ENCODE measurements at places on chromosomes 6 and 20.

DNA sequence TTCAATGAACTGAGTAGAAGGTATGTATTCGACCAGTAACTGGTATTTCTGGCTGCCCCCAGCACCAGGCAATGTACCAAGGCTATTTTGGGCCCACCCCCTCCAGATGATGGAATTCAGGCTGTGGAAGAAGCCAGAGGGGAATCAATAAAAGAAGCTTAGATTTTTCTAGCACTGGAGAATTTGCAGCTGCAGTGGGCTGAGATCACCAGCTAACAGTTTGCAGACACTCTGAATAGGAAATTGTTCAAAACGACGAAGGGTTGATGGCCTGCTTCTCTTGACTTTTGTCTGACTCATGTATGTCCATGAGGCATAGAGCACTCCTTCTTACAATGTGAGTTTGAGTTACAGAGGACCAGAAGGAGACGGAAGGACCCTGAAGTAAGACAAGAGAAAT lies 32.4 kb upstream of the FBXO9 start:
- no peak for DNase-seq

DNA sequence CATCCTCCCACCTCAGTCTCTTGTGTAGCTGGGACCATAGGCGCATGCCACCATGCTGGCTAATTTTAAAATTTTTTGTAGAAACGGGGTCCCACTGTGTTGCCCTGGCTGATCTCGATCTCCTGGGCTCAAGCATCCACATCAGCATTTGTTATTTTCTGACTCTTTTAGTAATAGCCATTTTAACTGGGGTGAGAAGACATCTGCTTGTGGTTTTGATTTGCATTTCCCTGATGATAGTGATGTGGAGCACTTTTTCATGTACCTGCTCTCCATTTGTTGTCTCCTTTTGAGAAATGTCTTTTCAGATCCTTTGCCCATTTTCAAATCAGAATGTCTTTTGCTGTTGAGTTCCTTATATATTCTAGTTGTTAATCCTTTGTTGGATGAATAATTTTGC lies 22.2 kb upstream of the TULP4 start:
- DNase-seq, result no peak

GRCh38 chr6:157203764-157204163 lies 119.6 kb downstream of the TMEM242 start:
- DNase-seq, result no peak

DNA sequence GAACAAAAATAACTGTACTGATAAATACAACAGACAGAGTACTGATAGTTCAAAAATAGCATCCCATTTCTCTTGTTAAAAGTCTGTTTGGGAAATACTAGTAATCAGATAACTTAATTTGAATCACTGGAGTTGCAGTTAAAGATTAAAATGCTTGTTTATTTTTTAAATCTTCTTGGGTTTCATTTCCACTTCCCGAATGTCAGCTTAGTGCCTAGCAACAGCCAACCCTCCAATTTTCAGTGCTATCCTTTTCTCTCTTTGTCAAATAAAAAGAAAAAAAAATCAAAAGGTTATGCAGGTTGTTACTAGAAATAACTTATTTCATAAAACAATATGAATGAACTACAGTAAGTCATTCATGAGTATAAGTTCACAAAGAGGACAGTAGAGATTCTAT lies 257.7 kb upstream of the STXBP5 start:
- DNase-seq, result no peak

- no peak for DNase-seq
Measured at GRCh38 chr20:43949741-43950618, 35.3 kb downstream of the TOX2 start.

DNA sequence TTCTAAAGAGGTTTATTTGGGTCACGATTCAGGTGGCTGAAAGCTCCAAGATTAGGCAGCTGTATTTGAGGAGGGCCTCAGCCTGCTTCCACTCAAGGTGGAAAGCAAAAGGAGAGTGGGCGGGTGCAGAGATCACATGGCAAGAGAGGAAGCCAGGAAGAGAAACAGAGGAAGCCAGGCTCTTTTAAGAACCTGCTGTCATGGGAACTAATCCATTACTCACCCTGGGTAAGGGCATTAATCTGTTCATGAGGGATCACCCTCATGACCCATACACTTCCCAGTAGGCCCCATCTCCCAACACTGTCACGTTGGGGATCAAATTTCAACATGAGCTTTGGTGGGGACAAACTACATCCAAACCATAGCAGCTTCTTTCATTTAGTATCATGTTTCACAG lies 53.9 kb downstream of the DHX35 start:
- no peak for DNase-seq

DNA sequence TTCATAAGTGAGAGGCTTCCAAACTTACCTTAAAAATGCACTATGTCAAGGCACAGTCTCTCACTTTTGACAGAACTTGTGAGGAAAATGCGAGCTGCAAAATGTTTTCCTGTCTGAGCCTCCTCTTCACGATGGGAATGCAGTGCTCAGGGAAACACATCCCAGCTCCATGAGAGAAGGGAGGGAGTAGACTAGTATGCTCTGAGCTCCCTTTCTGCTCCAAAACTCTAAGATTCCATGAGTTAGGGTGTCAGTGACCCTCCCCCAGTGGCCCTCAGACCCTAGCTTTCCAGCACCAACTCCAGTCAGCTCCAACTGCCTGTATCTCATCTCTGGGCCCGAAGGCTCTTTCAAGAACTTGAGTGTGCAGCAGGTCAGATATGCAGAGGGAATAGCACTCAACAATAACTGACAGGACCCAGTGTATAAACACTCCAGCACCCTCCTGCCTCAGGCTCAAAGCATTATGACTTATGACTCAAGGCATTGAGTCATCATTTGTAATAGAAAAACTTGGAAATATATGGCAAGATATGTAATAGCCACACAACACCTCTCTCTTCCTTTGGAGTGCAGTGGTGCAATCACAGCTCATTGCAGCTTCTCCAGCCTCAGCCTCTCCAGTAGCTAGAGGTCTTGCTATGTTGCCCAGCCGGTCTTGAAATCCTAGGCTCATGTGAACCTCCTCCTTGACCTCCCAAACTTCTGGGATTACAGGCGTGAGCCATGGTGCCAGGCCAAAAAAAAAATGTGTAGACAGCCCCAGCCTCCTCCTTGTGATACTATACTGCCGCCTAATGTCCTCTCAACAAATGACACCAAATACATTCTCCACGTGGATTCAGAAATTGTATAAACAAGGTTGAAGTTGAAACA lies 16.7 kb upstream of the ENTPD6 start:
- DNase-seq, result peak; percentile 62

GRCh38 chr6:98835149-98836024 lies 1.0 kb downstream of the POU3F2 start:
- DNase-seq, result no peak

DNA sequence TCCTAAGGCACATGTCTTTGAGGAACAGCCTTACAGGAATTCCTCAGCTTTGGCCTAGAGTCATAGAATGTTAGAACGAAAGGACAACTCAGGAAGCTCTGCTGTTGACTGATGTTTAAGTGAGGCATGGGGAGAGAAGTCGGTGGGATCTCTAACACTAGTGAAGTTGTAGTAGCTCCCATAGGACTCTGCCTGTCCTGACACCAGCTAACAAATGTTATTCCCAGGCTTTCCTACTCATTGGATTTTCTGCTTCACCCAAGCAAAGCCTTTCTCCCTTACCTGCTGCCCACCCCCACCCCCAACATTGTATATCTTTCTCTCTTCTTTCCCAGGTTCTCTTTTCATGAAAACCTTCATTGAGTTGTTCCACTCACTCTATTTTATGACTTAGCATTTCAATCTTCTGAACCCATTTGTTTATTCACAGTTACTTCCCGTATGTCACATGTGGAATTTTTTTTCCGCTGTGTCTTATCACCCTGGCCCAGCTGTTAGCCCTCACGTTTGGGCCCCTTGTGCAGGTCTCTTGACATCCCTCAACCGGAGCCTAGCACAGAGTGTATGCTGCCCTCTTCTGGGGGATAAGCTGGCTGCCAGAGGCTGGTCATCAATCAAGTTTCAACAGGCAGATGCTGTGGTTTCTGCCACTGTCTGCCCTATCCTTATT lies 39.2 kb upstream of the RNF8 start:
- DNase-seq, result peak; percentile 11

GRCh38 chr6:125940247-125941041 lies 16.1 kb upstream of the HINT3 start:
- DNase-seq, result no peak

- no peak for DNase-seq
Measured at GRCh38 chr6:166554316-166554715, 32.2 kb downstream of the RAMACL start.

- DNase-seq, result no peak
Measured at GRCh38 chr20:16710781-16711180, 19.0 kb upstream of the SNRPB2 start.

- no peak for DNase-seq
Measured at GRCh38 chr6:21780679-21781078, 187.1 kb downstream of the SOX4 start.

- DNase-seq, result no peak
Measured at GRCh38 chr20:42706759-42707158, 482.9 kb downstream of the PTPRT start.

DNA sequence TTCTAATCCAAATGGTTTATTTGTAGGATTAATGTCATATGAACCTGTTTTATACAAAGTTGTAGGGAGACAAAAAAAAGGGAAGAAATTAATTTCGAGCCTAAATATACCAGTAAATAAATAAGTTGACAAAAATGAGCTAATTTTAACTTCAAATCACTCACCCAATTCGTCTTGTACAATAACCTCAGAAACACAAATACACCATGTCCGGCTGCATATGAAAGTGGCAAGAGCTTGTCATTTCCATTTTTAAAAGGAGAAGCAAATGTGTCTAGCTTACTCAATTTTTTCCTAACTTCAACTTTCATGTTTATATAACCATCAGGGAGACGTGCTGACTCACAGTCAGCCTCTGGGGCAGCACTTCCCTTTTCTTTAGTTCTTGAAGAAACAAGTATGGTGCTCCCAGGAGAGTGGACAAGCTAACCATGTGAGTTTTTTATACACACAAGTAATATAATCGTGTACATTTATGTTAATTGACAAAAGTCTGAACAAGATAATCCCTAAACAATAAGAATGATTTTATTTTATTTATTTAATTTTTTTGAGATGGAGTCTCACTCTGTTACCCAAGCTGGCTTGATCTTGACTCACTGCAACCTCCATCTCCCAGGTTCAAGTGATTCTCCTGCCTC lies 55.5 kb upstream of the SGK1 start:
- DNase-seq, result peak; percentile 38

DNA sequence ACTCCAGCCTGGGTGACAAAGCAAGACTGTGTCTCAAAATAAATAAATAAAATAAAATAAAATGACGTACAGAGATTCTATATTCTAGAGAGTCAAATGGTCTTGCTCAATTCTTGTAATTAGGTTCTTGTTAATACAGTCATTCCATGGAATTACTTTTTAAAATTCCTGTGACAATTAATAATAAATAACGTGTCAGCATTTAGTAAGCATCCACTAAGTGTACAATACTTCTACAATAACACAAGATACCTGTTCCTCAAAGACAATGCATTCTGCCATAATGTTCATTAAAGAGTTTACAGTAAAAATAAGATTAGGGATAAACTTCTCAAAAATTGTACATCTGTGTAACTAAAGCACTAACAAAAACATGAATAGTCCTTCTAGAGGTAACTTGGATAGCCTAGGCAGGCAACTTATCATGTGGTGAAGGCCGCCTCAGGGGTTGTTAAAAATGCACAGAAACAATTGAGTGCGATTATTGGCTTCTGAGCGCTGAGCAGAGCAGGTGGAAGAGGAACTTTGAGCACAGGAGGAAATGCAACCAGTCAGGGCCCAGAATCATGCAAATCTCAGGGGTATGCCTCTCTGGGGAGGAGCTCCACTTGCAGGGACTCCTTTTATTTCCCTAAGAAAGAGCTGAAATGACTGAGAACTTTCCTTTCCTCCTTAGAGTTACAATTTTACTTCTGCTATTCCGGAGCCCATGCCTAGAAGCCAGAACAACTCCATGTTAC lies 37.1 kb downstream of the QRSL1 start:
- DNase-seq, result no peak

DNA sequence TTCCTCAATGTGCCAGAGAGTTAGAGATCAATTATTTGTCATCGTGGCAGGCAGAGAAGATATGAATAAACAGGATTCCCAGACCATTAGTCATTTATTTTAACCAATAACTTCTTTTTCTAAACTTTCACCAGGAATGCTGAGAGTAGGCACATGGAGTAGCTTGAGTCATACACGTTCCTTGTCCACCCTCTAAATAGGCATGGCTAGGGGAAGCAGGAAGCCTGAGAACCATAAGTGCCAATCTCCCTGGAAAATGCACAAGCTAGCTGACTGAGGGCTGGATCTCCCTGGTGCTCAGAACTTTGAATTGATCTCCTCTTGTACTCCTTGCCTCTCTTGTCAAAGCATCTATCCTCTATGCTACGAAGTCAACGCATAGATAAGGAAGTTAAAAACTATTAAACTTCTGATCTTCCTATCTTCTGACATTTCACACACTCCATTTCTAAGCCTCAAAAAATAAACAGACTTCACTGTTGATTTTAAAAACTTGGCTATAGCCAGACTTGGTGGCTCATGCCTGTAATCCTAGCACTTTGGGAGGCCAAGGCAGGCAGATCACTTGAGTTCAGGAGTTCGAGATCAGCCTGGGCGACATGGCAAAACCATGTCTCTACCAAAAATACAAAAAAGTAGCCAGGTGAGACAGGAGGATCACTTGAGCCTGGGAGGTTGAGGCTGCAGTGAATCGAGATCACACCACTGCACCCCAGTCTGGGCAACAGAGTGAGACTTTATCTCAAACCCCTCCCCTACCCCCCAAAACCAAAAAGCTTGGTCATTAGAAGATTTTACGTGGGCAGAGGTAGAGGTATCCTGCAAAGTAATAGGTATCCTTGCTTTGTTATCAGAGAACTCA lies 11.8 kb downstream of the ADTRP start:
- DNase-seq, result peak; percentile 28

DNA sequence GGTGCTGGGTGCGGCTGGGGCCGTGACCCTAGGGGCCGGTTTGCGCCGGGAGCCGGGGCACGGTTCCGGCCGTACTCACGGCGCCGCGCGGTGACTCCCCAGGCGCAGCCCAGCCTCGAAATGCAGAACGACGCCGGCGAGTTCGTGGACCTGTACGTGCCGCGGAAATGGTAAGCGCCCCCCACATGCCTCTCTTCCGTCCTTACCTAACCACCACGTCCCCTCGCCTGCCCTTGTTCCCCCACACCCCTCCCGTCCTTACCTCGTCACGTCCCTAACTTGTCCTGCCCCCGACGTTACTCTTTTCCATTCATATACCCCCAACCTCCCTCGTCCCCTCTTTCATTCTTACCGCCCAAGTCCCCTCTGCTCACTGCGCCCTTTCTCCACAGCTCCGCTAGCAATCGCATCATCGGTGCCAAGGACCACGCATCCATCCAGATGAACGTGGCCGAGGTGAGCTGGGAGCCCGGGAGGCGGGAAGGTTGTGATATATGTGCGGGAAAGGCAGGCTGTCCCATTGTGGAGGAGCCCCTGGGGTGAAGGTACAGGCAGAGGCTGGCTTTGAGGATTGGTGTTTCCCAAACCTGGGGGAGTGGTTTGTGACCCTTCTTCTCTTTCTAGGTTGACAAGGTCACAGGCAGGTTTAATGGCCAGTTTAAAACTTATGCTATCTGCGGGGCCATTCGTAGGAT lies 463 bp downstream of the RPS21 start:
- DNase-seq, result no peak

Data from NCI-H460 (cell line).